Stimulated activated CD8-positive, alpha-beta memory T cell treated with anti-CD3 and anti-CD28 coated beads, Interleukin-7, amount 100 ng/mL, for 48 hours (primary cell): ENCODE measurements at places on chromosomes 5 and 9.

GRCh38 chr5:16104961-16105360, 74.6 kb downstream of the MARCHF11 start:
- no peak for DNase-seq

DNA sequence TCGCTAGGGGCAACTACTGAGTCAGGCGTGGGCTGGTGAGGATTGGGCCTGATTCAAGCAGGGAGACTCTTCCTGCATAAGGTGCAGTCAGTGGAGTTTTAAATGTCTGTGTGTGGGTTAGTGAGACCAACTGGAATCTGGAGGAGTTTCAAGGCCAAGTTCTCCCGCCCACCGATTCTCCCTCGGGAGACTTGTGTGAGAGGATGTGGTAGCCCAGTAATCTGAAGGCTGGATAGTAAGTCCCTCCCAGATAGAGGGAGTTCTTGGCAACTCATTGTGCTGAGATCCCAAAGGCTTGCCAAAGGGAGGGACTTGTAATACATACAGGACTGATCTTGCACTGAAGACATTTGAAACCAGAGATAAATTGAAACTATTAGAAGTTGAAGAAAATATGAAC, 51.8 kb downstream of the WDR36 start:
- DNase-seq = no peak

GRCh38 chr9:135268981-135269380, 181.5 kb downstream of the OLFM1 start:
- no peak for DNase-seq

DNA sequence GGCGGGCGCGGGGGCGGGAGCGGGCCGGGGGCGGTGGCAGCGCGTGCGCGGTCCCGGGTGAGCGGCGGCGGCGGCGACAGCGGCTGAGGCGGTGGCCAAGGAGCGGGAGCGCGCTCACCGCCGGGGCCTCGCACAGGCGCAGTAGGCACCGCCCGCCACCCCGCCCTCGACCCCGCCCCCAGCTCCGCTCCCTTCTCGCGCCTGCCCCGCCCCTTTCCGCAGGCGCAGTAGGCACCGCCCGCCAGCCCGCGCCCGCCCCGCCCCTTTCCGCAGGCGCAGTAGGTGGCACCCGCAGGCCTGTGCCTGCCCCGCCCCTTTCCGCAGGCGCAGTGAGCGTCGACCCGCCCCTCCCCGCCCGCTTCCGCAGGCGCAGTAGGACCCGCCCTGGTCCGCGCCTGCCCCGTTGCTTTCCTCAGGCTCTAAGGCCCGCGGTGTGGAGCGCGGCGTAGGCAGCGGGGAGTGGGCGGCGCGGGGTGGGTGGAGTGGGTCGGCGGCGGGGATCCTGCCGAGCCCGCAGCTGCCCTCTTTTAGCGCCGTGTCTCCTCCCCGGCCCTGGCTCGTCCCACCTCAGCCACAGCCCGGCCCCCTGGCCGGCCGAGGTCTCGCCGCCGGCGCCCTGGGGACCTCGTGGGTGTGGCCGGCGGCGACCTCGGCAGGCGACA, at the start of gene CAMSAP1:
CAMSAP1 (minus strand) TSS at position 116 of the 662 bp plus-strand sequence. CDS start 387 bp downstream, outside the sequence.
- peak; percentile 84 for DNase-seq

- no peak for DNase-seq
Measured at GRCh38 chr5:175246889-175247520, 197.0 kb downstream of the DRD1 start.

- DNase-seq = peak; percentile 50
Measured at GRCh38 chr5:142655339-142656267, 30.3 kb downstream of the FGF1 start.

DNA sequence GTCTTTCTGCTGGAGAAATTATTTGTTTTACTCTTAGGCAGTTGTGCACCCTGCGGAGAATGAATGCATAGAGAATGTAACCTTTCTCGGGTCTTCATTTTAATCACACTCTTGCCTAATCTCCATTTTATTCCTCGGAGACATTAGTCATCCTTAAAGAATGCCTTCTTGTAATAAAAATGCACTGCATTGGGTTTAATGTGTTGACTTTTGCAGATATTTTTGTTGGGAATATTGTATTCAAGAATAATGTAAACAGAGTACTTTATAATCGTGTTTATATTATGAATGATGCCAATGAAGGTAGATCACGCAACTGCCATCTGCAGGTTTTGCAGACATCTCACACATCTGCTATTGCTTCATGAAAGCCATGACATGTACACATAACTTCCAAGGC, 1093.9 kb upstream of the CDH6 start:
- no peak for DNase-seq

- no peak for DNase-seq
Measured at GRCh38 chr9:100394032-100394695, 32.8 kb upstream of the MSANTD3 start.

DNA sequence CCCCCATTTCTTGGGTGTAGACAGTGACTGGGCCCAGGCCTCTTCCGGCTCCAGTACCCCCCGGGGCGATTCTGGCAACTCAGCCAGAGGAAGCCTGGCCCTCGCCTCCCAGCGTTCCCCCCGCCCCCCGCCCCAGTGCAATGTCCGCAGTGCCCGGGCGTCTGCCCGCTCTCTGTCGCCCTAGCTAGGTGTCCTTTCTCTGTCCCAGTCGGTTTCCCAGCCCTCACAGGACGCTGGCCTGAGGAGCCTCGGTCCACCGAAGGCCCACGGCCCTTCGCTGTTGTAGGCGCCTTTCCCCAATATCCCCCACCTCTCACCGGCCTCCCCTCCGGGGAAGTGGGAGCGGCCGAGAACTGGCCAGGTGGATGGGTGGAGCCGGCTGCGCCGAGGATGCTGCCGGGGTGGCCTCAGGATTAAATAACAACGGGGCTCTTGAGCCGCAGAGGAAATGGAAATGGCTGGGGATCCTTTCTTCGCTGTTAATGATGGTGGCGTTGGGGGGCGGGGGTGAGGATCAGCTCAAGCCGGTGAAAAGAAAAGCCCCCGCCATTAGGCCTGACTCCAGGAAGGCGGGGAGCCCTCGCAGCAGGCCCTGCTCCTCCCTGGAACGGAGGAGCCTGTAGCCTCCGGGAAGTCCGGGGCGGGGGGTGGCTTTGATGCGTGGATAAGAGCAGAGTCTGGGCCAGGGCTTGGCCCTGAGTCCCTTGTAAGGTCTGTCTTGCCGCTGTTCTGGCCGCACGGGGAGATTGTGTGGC, 1.1 kb upstream of the SPRY4 start:
- peak; percentile 7 for DNase-seq

DNA sequence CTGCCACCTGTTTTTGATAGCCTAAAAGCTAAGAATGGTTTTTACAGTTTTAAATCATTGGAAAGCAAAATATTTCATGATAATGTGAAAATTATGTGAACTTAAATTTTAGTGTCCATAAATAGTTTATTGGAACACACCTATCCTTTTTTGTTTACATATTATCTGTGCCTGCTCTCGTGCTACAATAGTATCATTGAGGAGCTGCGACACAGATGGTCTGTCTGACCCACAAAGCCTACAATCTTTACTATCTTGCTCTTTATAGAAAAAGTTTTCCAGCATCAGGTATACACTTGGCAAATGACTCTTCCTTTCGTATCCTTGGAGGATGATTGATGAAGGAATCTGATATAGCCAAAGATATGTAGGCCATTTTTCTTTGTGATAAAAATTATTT, 40.2 kb downstream of the TTC1 start:
- DNase-seq = no peak

DNA sequence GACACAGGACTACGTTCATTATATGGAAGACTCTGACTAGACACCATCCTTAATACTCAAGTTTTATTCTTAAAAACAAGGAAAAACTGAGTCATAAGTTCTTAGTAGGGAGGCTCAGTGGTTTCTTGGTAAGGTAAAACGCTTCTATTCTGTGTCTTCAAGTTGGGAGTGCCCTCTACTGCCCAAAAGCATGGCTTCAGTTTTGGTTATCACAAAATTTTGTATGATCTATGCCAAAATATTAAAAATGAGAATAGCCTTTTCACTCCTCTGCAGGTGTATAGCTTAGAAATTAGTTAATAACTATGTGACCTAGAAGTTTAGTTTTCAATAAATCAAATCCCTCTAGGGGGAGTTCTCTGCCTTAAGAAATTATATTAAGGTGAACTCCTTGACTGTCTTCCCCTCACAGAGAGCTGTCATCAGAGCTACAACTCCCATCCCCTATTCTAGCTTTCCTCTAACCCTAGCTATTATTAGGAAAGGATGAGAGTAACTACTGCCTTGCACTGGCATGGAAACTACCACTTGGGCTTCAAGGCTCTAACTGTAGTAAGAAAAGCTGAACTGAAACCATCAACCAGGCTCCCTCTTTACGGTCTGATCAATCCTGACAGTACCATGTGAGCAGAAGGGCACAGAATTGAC, 189.7 kb downstream of the GNAQ start:
- DNase-seq = no peak

GRCh38 chr5:115068239-115069086, 101.2 kb downstream of the TRIM36 start:
- DNase-seq = peak; percentile 6

DNA sequence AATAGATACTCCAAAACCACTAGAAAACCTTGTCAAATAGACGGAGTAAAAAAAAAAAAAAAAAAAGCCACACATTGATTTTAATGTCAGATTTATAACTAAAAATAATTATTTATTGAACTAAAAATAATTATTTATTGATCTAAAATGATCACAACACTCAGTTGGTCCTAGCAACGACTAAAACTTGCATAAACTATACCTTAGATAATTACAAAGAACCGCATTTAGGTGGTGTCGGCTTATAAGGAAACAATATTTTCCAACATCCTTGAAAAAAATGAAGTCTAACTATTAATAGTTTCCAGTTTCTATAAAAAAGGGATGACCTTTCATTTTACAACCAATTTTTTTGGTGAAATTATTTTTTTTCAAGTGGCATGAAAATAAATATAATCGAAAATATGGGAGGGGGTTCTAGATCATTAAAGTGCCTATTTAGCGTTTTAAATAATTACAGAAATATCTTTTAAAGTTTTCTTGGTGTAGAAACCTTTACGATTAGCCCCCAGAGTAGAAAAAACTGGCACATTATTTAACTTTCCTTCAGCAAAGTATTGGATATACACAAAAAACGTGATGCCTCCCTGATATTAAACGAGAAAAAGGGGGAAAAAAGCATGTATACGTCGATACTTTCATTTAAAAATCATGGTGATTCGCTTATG, 3.7 kb downstream of the ARRDC3 start:
- DNase-seq = no peak

DNA sequence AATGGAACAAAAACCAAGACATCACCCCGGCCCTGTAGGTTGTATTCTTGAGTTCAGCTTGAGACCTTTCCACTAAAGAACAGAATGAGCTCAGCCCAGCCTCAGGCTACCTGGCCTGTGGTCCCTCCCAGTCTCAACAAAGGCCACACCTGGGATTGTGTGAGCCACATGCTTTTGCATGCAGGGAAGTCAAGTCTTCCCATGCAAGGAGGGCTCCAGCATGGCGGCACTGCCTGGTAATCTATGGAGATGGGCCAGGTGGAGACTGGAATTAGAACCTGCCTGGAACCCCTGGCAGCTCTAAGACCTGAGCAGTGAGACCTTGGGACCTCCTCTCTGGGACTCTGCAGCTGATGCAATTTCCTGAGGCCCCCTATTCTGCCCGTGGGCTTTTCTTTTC, 49.4 kb upstream of the OTULINL start:
- DNase-seq = no peak

DNA sequence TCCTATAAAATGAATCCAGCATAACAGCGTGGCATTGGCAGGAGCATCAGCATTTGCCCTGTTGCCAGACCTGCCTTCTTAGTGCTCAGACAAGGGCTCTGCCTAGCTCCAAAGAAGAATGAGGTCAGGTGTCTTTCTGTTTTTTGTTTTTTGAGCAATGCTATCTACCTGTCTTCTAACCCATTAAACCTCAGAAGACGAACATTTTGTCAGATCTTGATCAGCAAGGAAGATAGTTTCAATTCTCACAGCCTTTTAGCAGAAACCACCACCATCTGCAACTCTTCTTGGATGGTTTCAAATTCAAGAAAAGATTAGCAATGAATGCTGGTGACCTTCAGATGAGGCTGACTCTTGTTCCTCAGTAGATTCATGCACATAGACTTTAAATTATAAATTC, 103.5 kb upstream of the IQGAP2 start:
- no peak for DNase-seq

GRCh38 chr9:35048511-35048910, 23.9 kb downstream of the VCP start:
- DNase-seq = no peak

DNA sequence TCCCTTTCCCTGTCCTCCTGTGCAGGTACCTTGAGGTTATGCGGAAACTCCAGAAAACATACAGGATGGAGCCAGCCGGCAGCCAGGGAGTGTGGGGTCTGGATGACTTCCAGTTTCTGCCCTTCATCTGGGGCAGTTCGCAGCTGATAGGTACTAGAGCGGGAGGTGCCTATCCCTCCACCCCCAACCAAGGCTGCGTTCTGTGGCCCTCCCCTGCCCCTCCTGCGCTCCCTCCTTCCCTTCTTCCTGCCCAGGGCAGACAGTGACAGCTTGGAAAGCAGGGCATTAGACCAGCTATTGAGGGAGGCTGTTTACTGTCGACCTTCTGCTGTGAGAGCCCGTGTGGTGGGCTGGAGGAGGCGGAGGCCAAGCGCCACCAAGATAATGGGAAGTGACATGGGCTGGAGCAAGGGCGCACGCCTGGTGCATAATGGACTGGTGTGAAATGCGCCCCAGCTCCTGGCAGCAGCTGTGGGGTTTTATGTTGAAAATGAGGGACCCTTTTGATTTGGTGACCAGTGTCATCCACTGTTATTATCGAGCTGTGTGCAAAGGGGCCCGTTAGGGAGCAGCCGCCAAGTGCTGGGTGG, 25.3 kb downstream of the PTPA start:
- DNase-seq = no peak

GRCh38 chr5:75048457-75048953, 3.9 kb downstream of the GCNT4 start:
- no peak for DNase-seq

GRCh38 chr9:35488566-35489312, 1.2 kb upstream of the RUSC2 start:
- no peak for DNase-seq

DNA sequence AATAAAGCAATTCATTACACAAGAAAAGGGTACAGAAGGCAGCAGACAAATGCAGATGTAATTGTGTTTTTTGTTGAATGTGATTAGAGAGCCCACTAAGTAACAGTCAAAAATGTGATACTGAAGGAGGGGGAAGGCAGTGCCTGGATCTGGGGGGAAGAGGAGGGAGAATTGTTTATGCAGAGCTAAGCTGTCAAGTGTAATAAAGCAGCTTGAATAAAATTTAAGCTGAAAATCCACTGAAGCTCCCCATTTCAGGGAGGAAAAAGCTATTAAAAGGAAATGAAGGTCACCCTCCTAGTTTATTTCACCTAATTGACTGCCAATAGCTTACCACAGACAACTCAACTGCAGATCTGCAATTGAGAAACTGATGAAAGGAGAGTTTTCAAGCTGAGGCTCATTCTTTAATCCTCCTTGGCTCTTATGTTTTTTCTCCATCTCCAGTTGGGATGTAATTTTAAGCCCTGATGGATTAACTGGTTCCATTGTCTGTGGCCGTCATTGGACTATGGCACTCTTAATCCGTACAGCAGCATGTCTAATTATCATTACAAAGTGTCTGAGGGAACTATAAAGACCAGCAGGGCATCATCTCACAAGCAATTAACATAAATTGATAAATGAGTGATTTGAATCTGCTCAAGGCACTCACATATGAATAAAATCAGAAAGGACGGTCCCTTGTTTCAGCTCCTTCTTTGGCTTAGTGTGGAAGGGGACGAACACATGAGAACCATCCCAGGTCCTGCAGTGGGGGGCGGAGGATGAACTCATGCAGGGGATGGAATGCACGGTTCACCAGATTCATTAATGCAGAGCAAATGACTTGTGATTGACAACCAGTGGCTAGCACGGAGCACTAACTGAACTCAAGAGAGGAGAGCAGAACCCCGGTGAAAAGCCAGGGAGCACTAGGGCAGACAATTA, 38.5 kb downstream of the TLE1 start:
- no peak for DNase-seq

- no peak for DNase-seq
Measured at GRCh38 chr9:124726886-124727285, 44.2 kb downstream of the NR6A1 start.
